ENCODE measurements at places on chromosomes 7 and 10.

- DNase-seq: no peak
Measured at GRCh38 chr10:45427262-45427969, 53.4 kb downstream of the ALOX5 start.

DNA sequence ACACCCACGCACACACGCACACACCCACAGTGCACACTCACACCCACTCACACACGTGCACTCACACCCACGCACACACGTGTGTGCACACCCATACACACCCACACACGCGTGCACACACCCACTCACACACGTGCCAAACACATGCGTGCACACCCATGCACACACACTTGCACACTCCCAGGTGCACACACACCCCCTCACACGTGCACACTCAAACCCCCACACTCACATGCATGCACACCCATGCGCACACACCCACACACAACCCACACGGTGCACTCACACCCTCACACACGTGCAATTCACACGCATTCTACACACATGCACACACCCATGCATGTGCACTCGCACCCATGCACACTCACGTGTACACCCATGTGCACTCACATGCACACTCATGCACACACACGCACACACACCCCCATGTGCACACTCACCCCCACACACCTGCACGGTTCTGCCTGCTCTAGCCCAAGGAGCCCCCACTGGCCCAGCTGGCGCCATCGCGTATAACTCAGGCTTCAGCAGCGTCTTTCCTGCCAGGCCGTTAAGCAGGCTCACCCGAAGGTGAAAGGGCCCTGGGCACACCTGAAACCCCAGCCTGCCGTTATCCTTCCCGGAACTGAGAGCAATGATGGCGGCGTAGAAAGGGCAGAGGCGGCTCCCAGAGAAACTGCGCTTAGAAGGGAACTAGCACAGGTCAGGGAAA, 63.9 kb upstream of the PDGFA start:
- no peak for DNase-seq

DNA sequence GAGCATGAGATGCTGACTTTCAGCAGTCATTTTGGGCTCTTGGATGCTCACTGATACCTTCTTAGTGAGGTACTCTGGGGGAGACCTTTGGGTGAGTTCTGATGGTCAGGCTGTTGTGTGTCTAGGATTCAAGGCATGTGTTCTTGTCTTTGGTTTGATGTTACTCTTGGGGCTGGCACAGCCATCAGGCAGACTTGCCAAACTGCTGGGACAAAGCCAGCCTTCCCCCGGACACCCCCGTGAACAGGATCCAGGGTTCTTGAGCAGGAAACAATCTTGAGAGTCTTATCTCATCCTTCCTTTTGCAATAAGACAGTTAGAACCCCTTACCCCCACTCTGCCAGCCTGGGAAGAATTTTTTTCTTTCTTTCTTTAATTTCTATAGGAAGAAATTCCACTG, 42.2 kb downstream of the SUFU start:
- peak; percentile 50 for DNase-seq

DNA sequence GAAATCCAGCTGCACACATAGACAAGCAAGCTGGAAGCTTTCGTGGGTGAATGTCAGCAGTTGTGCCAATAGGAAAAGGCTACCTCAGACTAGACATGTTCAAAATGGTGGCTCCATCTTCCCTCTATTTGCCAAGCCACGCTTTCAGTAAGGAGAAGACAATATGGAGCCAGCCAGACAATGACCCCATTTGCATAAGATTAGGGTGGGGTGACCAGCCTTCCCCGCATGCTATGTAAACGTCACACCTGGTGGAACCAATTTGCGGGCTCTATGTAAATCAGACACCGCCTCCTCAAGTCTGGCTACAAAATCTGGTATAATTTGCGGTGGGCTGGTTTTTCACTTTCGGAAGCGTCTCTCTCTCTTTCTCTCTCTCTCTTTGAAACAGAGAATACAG, 297.4 kb upstream of the PCDH15 start:
- DNase-seq: no peak

GRCh38 chr7:96695581-96695980, 14.1 kb downstream of the SEM1 start:
- peak; percentile 24 for DNase-seq

DNA sequence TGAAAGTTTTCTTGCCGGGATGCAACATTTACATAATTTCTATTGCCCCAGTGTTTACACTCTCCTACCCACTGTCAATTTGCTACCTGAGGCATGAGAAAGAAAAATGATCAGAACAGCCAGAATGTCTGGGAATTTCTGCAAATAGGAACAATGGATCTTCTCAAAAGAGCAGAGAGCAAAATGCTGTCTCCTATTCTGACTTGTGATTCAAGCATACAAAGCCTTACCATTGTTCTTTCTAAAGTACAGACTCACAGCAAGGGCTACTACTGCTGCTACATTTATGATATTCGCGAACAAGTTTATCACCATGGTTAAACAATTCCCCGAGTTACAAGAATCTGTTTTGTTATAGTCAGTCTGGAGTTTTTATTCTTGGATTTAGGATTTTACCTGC, 329.9 kb upstream of the CELF2 start:
- no peak for DNase-seq

GRCh38 chr7:87147500-87147899, 4.8 kb upstream of the DMTF1 start:
- no peak for DNase-seq

GRCh38 chr7:95997632-95998031, 225.3 kb downstream of the DYNC1I1 start:
- no peak for DNase-seq

- DNase-seq: no peak
Measured at GRCh38 chr7:126658684-126659083, 594.1 kb downstream of the GRM8 start.

DNA sequence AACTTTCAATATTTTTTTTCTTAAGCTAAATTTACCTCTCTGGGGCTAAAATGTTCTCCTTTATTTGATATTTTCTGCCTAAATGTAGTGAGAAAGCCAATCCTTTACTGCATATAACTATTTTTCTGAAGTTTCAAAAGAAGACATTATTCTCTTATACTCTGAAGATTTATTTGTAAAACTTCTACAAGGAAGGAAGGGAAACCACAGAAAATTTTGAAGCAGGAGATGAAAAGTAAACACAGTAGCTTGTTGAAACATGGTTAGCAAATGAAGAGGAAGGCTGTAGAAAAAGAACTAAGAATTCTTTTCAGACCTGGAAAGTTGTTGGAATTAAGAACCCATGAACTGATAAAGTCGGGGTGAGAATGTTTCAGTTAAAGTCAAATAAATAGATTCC, 330.3 kb downstream of the HGF start:
- DNase-seq: no peak

DNA sequence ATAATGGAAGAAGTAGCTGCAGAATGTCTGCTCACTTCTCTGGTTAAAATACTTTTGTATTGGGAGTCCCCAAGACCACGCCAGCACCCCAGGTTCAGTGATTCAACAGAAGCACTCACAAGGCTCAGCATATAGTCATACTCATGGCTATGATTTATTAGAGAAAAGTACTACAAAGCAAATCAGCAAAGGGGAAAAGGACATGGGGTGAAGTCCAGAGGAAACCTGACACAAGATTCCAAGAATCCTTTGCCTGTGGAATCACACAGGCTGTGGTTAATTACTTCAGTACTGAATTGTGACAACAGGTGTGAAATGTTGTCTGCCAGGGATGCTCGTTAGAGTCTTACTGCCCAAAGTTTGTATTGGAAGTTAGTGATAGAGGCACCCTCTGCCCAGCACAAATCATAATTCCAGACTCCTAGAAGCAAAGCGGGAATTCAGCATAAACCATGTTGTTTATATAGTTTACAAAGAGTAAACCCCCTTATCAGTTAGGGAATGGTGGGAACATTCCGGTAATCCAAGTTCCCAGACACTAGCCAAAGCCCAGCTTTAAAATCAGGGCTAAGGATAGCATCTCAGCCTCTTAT, 79.4 kb downstream of the HYCC1 start:
- no peak for DNase-seq

DNA sequence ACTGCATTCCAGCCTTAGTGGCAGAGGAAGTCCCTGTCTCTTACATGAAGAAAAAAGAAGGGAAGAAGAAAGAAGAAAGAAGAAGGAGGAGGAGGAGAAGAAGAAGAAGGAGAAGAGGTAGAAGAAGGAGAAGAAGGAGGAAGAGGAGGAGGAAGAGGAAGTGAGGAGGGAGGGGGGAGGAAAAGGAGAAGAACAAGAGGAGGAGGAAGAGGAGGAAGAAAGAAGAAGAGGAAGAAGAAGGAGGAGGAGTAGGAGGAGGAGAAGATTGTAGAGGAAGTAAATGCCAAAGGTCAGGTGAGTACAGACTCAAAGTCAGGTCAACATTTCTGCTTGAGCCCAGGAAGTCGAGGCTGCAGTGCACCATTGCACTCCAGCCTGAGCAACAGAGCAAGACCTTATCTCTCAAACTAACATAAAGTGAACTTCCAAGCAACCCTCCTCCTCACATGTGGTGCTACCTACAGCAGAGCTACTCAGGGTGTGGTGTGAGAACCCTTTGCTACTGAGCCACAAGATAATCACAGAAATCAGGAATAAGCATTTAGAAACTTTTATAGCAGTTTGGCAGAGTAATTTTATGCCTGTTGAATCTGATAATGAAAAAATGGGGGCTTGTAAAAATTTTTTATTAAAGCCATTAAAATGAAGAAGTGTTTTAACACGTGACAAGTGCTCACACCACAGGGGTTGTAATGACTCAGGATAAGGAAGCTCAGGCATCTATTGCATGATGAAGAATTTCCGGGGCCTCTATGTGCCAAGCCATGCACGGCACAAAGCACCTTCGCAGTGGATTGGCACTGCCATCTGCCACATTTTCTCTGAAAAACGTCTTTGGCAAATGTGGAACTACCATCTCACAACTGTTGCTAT, 224.9 kb upstream of the AUTS2 start:
- no peak for DNase-seq

GRCh38 chr7:6479067-6479466, 31.3 kb upstream of the DAGLB start:
- no peak for DNase-seq

DNA sequence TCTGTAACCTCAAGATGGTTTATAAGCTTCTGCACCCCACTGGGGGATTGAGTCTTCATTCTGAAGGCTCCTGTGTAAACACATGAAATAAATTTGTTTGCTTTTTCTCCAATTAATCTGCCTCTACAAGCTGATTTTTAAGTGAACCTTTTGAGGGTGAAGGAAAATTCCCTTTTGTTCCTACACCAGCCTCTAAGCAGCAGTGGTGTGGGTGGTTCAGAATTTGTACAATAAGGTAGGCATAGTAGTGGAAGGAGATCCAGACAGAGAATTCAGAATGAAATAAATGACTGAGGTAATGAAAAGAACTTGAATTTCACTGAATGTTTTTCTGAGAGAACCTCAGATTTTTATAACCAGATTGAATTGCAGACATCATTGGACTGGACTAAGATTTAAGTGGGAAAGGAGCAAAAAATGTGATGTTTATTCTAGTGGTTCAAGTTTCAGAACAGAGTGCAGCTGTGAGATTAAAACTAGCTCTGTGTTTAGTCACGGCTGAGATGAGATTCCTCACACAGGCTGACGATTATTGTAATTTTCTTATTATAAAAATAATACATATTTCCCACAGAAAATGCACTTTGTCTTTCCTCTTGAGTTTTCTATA, 1162.2 kb downstream of the TYW1 start:
- DNase-seq: no peak

GRCh38 chr10:31975157-31975765, 46.6 kb upstream of the ARHGAP12 start:
- no peak for DNase-seq

- peak; percentile 21 for DNase-seq
Measured at GRCh38 chr7:102111061-102112041, 175.3 kb upstream of the SH2B2 start.

- DNase-seq: no peak
Measured at GRCh38 chr10:11673346-11674280, 62.2 kb upstream of the USP6NL start.

GRCh38 chr7:9240001-9240400, 806.6 kb downstream of the NXPH1 start:
- no peak for DNase-seq

DNA sequence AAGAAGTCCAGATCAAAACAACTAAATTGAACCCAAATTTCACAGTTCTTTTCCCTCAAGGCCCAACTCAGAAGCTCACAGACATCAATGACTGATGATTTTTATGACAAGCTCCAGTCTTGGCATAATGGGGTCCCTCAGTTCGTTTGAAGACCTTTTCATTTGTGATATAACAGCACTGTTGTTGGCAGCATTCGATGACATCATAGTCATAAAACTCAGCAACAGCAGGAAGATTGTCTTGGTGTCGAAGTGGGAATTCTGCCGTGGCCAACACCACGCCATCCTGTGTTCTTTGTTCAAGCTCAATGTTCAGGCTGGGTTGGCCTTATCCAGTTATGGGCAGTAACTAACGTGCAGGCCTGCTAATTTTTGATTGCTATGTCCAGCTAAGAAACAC, 261.7 kb downstream of the C7orf25 start:
- no peak for DNase-seq

GRCh38 chr7:20107582-20107981, 109.6 kb downstream of the MACC1 start:
- DNase-seq: no peak

DNA sequence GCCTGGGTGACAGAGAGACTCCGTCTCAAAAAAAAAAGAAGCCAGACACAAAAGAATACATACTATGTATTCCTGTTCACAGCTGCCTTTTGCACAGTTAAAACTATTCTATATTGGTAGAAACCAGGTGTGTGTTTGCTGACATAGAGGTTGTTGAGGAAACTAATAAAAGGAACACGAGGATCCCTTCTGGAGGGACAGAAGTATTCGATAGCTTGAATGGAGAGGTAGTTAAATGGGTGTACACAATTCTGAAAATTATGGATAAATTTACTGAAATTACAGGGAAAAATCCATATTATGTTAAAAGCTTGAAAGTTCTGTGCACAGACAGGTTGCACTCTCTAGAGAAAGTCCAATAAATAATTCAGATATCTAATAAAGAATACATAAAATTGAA, 71.5 kb downstream of the CUBN start:
- DNase-seq: no peak

DNA sequence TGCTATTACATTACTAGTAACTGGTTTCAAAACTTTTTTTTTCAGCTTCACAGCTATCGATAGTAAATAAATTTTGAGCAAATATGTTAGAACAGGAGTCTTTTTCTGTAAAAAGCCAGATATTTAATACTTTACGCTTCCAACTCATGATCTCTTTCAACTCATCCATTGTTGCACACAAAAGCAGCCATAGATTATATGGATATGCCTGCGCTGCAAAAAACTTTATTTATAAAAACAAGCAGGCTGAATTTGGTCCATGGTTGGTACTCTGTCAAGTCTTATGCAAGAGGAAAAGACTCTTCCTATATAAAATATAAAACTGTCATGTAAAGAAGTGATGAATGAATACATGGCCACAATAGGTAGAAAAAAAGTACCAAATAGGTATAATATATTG, 31.1 kb downstream of the WASL start:
- no peak for DNase-seq

GRCh38 chr10:54905578-54906192, 104.7 kb upstream of the PCDH15 start:
- DNase-seq: no peak

- no peak for DNase-seq
Measured at GRCh38 chr10:11684717-11685645, 57.2 kb upstream of the ECHDC3 start.

Measured in cerebellum (tissue), 4 donors.